Stimulated activated CD8-positive, alpha-beta memory T cell treated with anti-CD3 and anti-CD28 coated beads, Interleukin-7, amount 100 ng/mL, for 1 hour (primary cell): ENCODE measurements at places on chromosomes 16 and 17.

- no peak for DNase-seq
These were observed 11.9 kb upstream of the KDM8 start for GRCh38 chr16:27191352-27191924.

GRCh38 chr17:4728124-4728523, 3.1 kb upstream of the MED11 start:
- no peak for DNase-seq

DNA sequence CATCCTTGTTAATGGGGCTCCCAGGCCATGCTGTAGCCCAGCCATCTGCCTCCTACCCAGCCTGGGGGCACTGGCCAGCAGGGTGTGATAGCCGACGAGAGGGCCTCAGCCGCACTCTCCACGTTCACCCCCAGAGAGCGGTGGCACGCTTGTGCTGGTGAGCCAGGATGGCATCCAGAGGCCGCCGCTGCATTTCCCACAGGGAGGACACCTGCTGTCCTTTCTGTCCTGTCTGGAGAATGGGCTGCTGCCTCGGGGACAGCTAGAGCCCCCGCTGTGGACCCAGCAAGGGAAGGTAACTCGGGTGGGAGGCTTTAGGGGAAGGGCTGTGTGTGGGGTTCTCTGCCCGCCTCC, 27.4 kb downstream of the SGSM2 start:
- no peak for DNase-seq

DNA sequence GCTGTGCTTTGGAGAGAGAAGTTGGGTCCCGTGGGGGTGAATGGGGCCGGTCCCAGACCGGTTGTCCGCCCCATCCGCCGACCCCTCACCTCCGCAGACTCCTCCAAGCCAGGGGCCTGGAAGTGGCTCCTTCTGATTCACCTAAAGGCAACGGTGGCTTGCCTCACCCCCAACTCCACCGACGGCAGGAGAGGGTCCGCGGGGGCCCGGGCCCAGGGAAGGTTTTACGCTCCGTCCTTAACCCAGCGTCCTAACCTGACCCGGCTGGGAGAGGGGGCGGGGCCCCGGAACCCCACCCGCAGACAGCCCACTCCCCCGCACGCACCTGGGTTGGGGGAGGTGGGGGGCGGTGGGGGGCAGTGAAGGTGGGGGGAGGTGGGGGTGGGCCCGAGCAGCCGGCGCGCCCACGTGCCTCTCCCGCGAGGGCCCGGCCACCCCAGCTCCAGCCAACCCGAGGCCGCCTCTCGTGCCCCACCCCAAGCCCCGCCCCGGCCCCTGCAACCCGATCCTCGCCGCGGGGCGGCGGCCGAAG, 12.7 kb upstream of the CD300A start:
- peak; percentile 38 for DNase-seq

- no peak for DNase-seq
These were observed 9.9 kb downstream of the ATPAF2 start for GRCh38 chr17:18028952-18029540.

DNA sequence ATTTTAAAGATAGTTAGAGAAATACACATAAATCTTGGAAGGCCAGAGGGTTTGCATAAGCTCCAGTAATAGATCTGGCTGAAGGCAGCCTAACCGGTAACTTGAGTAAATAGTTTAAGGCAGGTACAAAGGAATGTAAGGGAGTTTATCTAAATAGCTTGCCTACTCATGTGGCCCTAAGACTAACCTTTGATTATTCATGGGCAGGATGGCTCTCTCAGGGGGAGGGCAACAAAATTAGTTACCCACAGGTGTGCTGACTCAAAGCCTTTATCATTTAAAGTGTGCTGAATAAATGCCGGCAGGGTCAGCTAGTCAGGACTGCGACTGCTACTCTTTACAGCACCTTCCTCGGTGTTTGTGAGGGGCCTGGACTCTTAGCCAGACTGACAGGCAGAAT, 761.3 kb upstream of the KIF2B start:
- no peak for DNase-seq

DNA sequence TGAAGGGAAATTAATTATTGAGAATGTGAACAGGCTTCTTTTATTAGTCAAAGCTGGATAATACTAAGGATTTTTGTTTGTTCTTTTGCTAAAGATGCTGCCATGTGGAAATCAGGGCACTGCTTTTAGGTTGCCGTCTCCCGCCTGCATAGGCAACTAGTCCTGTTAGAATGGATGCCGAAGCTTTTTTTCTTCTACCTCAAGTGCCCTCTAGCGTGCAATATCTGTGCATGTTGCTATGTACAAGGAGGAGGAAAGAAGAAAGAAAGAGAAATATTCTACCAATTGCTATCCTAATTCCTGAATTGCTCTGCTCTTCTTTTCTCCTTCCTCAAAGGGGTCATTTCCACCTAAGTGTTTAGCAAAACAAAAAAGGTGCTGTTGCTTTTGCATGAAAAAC, 5.2 kb upstream of the CDH8 start:
- DNase-seq: no peak

- no peak for DNase-seq
These were observed 22.3 kb downstream of the SRP68 start for GRCh38 chr17:76049836-76050537.

DNA sequence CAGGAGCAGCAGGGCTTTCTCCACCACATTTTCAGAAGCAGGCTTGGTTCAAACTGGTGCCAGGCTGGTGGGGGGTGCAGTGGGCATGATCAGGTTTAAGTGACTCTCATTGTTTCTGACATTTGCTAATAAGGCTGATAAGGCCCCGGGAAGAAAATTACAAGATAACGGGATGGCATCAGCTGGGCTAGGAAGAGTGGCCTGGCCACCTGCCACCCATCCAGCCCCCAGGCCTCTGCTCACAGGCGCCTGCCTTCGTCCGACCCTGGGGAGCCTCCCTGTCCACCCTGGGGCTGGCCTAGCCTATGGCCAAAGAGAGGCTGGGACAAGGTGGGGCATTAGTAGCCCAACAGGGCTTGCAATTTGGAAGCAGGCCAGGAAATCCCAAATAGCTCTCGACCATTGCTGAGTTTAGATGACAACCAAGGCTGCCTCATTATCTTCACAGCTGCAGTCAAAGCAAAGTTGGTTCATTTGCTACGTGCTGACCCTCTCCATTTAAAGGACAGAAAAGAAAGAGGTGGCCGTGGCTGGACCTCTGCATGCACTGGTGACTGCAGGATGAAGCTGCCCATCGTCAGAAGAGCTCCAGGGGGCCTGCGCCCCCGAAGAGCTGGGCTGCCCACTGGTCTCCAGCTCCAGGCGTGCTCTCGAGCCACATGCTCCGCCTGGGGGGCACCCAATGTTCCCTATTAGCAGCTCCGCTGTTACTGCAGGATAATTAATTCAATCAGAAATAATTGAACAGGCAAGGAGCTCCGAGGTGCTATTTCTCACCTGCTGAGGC, 44.9 kb downstream of the PEMT start:
- no peak for DNase-seq

DNA sequence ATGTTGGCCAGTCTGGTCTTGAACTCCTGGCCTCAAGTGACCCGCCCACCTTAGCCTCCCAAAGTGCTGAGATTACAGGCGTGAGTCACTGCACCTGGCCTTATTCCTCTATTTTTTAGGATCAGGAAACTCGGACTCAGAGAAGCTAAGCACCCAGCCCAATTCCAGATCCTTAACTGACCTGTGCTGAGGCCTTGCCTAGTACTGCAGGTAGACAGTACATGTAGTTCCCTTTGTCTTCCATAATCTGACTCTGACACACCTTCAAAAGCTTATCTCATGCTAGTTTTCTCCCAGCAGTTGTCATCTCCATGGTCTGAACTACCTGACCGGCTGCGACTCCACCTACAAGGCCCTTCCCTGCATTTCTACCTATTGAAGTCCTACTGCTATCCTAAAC, 65.7 kb upstream of the AXIN2 start:
- DNase-seq: no peak

- no peak for DNase-seq
These were observed 16.4 kb downstream of the PLCD3 start for GRCh38 chr17:45115871-45116270.

- DNase-seq: no peak
These were observed 17.8 kb upstream of the CLEC3A start for GRCh38 chr16:78004517-78004916.

- peak; percentile 63 for DNase-seq
These were observed at the start of gene SMIM5 for GRCh38 chr17:75632863-75633485. Gene SMIM5, plus strand, starts transcription at chr17:75633434. Its CDS starts 6,768 bp downstream, at chr17:75640202.

- no peak for DNase-seq
These were observed 266.7 kb downstream of the ENGASE start for GRCh38 chr17:79341222-79341780.

DNA sequence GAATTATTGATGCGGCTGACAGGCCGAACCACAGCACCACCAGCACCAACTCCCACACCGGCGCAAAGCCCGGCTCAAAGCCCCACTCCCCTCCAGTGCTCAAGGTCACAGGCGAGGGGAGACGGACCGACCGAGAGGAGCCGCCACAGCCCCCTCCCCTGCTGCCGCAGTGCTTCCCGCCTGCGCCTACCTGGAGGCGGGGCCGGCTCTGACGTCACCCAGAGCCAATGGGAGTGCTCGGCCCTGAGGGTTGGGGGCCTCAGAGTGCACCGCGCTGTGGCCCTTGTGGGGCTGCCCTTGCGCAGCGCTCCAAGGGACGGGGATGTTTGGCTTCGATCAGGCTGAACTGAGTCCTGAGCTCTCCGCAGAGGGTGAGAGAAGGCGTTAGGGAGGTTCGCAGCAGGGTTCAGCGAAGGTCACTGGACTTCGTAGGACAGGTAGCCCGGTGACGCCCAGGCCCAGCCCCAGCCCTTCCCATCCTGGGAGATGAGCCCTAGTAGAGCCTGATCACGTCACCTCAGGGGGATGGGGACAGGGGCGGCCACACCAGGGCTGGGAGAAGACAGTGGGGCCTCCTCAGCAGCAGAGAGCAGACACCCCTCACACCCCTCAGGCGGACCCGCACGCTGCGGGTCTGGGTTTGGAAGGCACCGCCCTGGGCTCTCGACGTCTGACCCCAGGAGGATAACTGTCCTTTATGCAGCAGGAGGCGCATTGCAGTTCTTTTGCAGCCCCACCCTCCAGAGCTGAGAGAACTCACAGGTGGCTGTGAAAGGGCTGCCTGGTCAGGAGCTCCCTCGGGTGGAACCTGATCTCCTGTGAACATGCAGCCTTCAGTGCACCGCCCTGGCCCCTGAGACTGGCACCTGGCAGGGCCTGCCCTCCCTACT, 1.5 kb downstream of the NDRG4 start:
- no peak for DNase-seq

- DNase-seq: no peak
These were observed 5.5 kb downstream of the OTOP3 start for GRCh38 chr17:74941128-74941725.

- no peak for DNase-seq
These were observed 68.8 kb downstream of the LYRM1 start for GRCh38 chr16:20969386-20969785.

DNA sequence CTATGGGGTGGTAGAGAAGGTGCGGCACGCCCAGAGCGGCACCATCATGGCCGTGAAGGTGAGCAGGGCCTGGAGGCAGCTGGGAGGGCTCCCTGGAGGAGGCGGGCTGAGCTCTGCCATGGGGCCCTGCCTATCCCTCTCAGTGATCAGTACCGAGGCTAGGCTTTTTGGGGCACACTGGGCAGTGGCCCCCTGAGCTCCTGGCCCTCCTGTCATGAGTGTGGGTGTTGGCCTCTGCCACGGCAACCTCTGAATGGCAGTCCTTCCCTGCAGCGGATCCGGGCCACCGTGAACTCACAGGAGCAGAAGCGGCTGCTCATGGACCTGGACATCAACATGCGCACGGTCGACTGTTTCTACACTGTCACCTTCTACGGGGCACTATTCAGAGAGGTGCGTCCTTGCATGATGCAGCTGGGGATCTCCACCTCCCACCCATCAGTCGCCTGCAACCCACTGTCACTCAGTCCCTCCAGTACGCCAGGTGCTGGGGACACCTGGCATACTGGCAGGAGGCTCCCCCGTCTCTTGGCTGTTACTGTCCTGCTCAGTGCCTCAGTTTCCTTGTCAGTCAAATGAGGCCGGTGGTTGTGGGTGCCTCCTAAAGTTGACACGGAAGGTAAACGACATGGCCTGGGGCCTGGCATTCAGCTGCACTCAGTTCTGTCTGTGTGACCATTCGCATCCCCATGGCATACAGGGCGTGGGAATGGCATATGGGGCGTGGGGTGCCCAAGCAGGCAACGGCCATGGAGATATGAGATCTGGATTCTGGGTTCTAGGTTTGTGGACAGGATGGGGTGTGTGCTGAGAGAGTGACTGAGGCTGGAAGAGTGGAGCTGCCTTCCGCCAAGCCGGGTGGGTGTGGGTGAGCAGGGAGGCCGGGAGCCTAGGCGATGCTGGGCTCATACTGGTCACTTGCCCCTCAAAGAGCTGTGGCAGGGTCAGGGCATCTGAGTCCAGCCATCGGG, 16.4 kb downstream of the MAP2K3 start:
- DNase-seq: no peak

- no peak for DNase-seq
These were observed 5.0 kb downstream of the SGCA start for GRCh38 chr17:50170662-50171370.

DNA sequence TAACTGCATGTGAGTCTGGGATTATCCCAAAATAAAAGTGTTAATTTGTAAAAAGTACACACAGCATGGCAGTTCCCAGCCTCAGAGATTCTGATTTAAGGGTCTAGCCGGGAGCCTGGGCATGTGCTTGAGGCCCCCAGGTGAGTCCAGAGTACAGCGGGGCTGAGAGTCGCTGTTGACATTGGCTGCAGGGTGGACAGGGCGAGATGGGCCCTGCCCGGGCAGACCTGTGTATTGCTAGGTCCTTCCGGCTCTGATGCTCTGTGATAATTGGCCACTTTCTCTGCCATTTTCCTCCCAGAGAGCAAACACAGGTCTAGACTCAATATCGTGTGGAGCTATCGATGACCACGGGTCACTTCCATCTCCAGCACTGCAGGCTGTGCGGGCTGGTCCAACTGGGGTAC, 73.6 kb downstream of the ABCC6 start:
- no peak for DNase-seq

- DNase-seq: no peak
These were observed 45.7 kb downstream of the OMG start for GRCh38 chr17:31251105-31251969.

DNA sequence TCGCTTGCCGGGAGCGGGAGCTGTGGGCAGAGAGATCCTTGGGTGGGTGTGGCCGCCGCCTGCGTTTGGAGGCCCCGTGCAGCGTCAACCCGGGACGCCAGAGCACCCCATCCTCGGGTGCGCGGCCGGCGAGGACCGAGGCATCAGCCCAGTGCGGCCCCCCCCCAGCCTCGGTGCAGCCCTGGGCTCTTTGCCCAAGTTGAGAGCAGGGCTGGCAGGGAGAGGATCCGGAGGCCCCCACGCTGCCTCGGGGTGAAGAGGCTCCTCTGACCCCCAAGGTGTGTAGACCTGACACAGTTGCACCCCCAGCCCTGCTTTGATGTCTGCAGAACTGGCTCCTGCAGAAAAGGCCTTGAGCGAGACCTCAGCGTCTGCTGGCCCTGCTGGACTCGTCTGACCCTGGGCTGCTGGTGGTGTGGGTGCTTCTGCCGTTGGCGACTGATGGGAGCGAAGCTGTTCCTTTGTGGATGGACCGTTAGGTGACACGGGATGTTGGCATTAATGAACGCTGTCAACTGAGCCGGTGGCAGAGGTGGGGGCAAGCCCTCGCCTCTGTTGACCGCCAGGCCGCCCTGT, 8.0 kb downstream of the CACNA1H start:
- no peak for DNase-seq

GRCh38 chr17:57436565-57436964, 180.2 kb downstream of the MSI2 start:
- DNase-seq: no peak

GRCh38 chr17:57559634-57560318, 185.3 kb downstream of the CCDC182 start:
- DNase-seq: no peak

GRCh38 chr17:32755045-32755805, 121.7 kb downstream of the MYO1D start:
- DNase-seq: no peak
